ENCODE measurements at places on chromosomes 16 and 17. TPM values are rescaled to one million over a fixed set of nuclear protein-coding genes. Genes with fewer than 3 reads are reported as not detected.

DNA sequence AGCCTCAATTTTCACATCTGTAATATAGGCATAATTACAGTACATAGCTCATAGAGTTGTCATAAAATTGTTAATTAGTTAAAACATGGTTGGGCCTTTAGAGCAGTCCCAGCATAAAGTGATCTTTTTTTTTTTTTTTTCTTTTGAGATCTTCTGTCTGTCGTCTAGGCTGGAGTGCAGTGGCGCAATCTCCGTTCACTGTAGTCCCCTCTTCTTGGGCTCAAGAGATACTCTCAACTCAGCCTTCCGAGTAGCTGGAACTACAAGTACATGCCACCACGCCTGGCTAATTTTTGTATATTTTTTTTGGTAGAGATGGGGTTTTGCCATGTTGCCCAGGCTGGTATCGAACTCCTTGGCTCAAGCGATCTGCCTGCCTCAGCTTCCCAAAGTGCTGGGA, 31.0 kb downstream of the RND2 start:
- no peaks in the 10 kb centered on the region for H3K4me1 ChIP-seq
- H3K27ac ChIP-seq, result no peak overlapping the region
- peaks cover 11% of the 10 kb centered on the region for H3K36me3 ChIP-seq
- no peak overlapping the region for H3K4me3 ChIP-seq
- no peak for DNase-seq
- no peaks in the 10 kb centered on the region for H3K27me3 ChIP-seq

DNA sequence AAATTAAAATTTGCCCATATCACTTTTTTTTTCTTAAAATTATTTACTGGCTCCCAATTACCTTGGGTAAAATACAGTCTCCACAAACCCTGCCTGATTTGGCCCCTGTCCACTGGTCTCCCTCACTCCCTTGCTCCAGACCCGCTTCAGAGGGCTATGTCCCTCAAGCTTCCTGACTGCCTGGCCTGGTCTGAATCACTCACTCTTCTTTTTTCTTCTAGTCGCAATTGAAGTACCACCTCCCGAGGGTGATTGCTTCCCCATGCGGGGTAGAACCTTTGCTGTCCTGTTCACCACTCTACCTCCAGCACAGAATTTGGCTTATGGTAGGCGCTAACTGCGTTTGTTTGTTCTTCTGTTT, 598 bp upstream of the PGAP3 start:
- peak overlapping the region; percentile 90 for H3K4me3 ChIP-seq
- H3K36me3 ChIP-seq, result peaks cover 16% of the 10 kb centered on the region
- H3K27ac ChIP-seq, result peak overlapping the region; percentile 88
- DNase-seq, result no peak
- H3K4me1 ChIP-seq, result peaks cover 21% of the 10 kb centered on the region
- H3K27me3 ChIP-seq, result no peaks in the 10 kb centered on the region

GRCh38 chr17:61208301-61209105, 191.1 kb upstream of the TBX2 start:
- H3K36me3 ChIP-seq, result no peaks in the 10 kb centered on the region
- no peak for DNase-seq
- H3K27ac ChIP-seq, result peak overlapping the region; percentile 80
- H3K4me3 ChIP-seq, result peak overlapping the region; percentile 80
- H3K27me3 ChIP-seq, result no peaks in the 10 kb centered on the region

VWA3A gene
- not detected for total RNA-seq

MEIOB gene
- total RNA-seq, result not detected

GRCh38 chr17:77566566-77567138, 391.9 kb upstream of the TNRC6C start:
- no peak overlapping the region for H3K4me3 ChIP-seq
- peaks cover 53% of the 10 kb centered on the region for H3K27me3 ChIP-seq
- H3K36me3 ChIP-seq, result no peaks in the 10 kb centered on the region
- peaks cover 4% of the 10 kb centered on the region for H3K4me1 ChIP-seq
- H3K27ac ChIP-seq, result no peak overlapping the region

DNA sequence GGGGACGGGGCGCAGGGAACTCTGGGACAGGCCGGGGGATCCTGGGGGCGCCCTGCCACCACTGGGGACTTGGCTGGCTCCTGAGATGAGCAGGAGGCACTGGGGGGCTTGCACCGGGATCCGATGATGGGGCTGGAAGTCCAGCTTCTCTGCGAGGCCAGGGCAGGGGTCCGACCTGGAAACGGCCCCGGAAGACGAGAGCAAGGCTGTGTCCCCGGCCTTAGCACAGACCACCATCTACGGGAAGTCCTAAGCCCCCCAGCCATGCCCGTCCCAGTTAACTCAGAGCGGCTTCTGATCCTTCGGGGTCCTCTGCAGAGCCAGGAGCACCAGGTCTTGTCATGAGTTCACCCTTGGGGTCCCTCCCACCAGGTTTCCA, 573 bp downstream of the CDT1 start:
- no peak for DNase-seq
- no peaks in the 10 kb centered on the region for H3K36me3 ChIP-seq
- peak overlapping the region; percentile 81 for H3K4me3 ChIP-seq

- no peak overlapping the region for H3K4me3 ChIP-seq
- no peak overlapping the region for H3K27ac ChIP-seq
- DNase-seq, result no peak
- no peaks in the 10 kb centered on the region for H3K36me3 ChIP-seq
Measured at GRCh38 chr16:35731341-35732040, 2272.1 kb downstream of the TP53TG3F start.

GRCh38 chr17:17580662-17581470, 10.6 kb downstream of the PEMT start:
- no peak overlapping the region for H3K4me3 ChIP-seq
- peaks cover 27% of the 10 kb centered on the region for H3K4me1 ChIP-seq
- peaks cover 1% of the 10 kb centered on the region for H3K27me3 ChIP-seq
- peak overlapping the region; percentile 74 for H3K27ac ChIP-seq
- no peaks in the 10 kb centered on the region for H3K36me3 ChIP-seq
- no peak for DNase-seq
